ENCODE measurements at places on chromosomes 7 and 10. TPM values are rescaled to one million over a fixed set of nuclear protein-coding genes. Genes with fewer than 3 reads are reported as not detected.

DNA sequence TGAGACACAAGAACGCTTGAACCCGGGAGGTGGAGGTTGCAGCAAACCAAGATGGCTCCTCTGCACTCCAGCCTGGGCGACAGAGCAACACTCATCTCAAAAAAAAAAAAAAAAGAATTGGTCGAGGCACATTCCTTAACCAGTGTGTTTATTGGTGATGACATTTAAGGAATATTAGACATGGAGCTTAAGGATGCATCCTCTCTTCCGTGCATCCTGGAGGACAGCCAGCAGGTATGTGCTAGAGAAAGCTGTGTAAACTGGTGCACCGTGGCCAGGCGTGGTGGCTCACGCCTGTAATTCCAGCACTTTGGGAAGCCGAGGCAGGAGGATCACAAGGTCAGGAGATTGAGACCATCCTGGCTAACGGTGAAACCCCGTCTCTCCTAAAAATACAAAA, 11.8 kb downstream of the ZKSCAN1 start:
- peaks cover 79% of the 10 kb centered on the region for H3K36me3 ChIP-seq
- no peak for DNase-seq
- no peaks in the 10 kb centered on the region for H3K27me3 ChIP-seq
- no peaks in the 10 kb centered on the region for H3K4me1 ChIP-seq
- H3K4me3 ChIP-seq = no peak overlapping the region

- DNase-seq = no peak
- H3K27me3 ChIP-seq = no peaks in the 10 kb centered on the region
- H3K27ac ChIP-seq = no peak overlapping the region
- H3K36me3 ChIP-seq = no peaks in the 10 kb centered on the region
Observed at GRCh38 chr10:17427666-17428350, 26.6 kb downstream of the ST8SIA6 start.

DNA sequence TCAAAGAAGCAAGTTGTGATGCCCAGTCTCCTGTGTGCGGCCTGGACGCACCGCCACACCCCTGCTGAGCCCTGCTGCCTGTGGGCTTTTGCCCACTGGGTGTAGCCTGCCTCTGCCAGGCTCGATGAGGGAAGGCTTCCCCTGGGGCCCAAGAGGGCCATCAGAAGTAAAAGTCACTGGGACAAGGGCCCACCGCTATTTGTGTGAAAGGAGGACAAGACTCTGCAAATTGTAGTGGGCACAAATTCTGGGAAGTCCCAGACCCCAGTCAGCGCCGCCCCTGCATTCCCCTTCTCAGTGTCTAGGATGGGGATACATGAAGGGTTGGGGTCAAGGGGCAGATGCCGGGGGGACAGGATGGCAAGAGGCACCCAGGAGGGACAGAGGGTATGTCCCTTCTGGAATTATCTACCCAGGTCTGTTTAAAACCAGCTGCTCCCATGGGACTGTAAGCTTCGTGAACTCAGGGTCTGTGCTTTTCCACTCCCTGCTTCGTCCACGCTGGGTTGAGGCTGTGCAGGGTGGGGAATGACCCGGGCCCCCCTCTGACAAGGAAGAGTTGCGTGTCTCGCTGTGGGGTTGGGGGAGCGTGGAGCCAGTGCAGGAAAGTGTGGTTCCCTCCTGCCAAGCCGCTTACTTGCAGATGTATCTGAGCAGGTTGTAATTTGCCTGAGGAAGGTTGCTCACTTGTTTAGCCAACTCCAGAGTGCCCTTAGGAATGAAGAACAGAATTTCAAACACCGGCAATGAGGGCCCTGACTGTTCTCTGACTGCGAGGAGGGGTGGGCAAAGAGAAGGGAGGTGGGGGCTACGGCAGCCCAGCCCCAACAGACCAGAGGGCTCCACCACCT, 147.2 kb downstream of the MAPK8 start:
- DNase-seq = no peak
- peaks cover 27% of the 10 kb centered on the region for H3K4me1 ChIP-seq
- no peak overlapping the region for H3K27ac ChIP-seq

Gene SGCE
- polyA plus RNA-seq = 76.8 TPM

DNA sequence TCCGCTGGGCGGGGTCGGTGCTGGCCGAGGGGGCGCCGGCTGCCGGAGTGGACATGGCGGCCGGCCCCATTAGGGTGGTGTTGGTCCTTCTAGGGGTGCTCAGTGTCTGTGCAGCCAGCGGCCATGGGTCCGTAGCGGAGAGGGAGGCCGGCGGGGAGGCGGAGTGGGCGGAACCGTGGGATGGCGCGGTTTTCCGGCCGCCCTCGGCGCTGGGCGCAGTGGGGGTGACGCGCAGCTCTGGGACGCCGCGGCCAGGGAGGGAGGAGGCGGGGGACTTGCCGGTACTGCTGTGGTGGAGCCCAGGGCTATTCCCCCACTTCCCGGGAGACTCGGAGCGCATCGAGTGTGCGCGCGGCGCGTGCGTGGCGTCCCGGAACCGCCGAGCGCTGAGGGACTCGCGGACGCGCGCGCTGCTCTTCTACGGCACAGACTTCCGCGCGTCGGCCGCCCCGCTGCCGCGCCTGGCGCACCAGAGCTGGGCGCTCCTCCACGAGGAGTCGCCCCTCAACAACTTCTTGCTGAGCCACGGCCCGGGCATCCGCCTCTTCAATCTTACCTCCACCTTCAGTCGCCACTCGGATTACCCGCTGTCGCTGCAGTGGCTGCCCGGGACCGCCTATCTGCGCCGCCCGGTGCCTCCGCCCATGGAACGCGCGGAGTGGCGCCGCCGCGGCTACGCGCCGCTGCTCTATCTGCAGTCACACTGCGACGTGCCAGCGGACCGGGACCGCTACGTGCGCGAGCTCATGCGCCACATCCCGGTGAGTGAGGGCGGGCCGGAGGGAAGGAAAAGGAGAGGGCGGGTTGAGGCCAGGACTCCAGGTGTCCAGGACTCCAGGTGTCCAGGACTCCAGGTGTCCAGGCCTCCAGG, 9.3 kb upstream of the CHCHD1 start:
- DNase-seq = peak; percentile 77
- peaks cover 25% of the 10 kb centered on the region for H3K4me1 ChIP-seq
- peak overlapping the region; percentile 80 for H3K4me3 ChIP-seq
- peaks cover 59% of the 10 kb centered on the region for H3K36me3 ChIP-seq
- peak overlapping the region; percentile 97 for H3K27ac ChIP-seq

DNA sequence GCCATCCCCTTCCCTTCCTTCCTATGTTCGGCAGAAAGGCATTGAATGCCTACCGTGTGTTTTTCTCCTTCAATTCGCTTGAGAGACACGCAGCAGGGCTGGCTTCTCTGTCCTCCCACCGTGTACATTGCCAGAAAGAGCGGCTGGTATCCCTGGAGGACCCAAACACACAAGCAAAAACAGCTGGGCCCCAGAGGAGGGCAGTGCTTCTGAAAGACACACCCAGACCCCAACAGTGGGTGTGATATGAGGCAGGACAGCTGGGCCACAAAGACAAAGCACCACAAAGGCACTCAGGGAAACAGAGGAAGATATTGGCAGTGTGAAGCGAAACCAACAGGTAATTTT, 133.1 kb upstream of the SH2B2 start:
- no peak overlapping the region for H3K4me3 ChIP-seq
- H3K27ac ChIP-seq = no peak overlapping the region
- peaks cover 23% of the 10 kb centered on the region for H3K36me3 ChIP-seq
- peaks cover 16% of the 10 kb centered on the region for H3K4me1 ChIP-seq
- no peaks in the 10 kb centered on the region for H3K27me3 ChIP-seq

Gene CCZ1B
- 102 TPM for polyA plus RNA-seq

- peaks cover 56% of the 10 kb centered on the region for H3K4me1 ChIP-seq
- DNase-seq = no peak
- no peak overlapping the region for H3K4me3 ChIP-seq
- H3K36me3 ChIP-seq = peaks cover 13% of the 10 kb centered on the region
Observed at GRCh38 chr7:73433924-73434700, 534 bp downstream of the FZD9 start.

DNA sequence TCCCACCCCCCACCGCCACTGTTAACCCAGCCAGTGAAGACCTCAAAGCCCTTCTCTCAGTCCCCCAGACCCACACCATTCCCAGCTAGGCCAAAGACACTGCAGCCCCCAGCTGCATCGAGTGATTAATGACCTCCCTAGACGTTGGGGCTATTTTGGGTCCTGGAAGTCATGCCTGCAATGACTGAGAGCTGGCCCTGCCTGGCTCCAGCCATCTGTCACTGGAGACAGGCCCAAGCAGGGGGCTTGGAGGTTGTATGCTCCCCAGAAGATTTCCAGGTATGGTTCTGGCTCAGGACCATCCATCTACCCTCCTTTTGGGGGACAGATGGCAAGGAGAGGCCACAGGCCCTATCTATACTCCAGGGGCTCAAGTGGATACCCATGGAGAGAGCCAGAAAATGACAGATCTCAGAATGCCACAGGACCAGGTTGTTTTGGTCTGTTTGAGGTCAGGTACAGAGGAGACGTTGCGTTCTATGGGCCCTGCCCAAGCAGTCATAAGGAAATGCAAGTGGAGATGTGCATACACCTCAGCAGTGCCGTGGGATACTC, 5.1 kb downstream of the KCNIP2 start:
- no peak overlapping the region for H3K27ac ChIP-seq
- H3K27me3 ChIP-seq = no peaks in the 10 kb centered on the region
- H3K4me3 ChIP-seq = no peak overlapping the region
- DNase-seq = no peak

DNA sequence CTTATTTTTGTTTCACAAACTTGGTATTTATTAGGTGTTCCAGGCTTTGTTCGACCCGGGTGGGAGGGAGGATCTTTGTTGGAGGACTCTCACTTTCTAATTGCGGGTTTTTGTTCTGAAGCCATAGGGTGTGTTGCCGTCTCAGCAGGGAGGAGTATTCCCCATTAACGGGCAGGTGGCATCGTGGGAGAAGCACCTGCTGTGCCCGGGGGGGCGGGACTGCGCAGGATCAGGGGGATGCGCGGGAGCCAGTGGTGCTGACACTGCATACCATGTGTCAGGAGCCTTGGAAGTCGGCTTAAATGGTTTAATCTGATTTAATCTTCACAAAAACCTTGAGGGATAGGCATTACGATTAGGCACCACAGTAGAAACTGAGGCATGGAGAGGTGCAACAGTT, 113.0 kb downstream of the MGMT start:
- H3K4me1 ChIP-seq = no peaks in the 10 kb centered on the region
- DNase-seq = no peak
- no peaks in the 10 kb centered on the region for H3K27me3 ChIP-seq

DNA sequence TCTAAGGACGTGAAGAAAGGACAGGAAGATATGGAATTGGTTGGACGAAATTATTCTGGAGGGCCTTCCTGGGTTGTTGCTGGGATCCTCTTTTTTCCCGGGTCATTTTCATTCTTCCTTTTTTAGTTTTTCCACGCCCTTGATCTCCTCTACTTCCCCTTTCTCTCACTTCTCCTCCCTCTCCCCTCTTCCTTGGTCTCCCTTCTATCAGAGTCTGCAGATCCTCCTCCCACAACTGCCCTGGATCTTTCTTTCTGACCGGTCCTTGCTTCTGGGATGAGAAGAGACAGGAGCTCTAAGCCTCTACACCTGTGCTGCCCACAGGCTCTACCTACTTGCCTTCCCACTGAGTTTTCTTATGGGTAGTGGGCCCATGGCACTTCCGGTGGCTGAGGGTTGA, 103.7 kb upstream of the RELN start:
- no peaks in the 10 kb centered on the region for H3K4me1 ChIP-seq
- H3K27me3 ChIP-seq = no peaks in the 10 kb centered on the region
- no peak for DNase-seq
- no peak overlapping the region for H3K27ac ChIP-seq

DNA sequence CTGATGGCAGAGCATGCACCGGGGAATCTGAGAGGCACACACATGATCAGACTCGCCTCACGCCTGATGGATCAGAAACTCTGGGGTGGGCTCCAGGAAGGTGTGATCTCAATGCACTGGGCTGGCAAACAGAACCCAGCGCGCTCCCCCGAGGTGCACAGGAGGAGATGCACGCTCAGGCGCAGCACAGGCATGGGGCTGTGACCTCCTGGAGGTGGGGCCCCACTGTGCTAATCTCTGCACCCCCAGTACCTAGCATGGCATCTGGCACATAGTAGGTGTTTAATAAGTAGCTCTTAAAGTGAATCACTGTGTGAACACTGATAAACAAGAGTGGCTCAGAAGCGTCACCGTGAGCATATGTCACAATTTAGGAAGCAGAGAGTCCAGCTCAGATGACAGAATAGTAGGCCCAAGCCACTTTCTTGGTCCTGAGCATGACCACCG, 57.9 kb downstream of the PROSER2 start:
- H3K4me3 ChIP-seq = no peak overlapping the region
- no peak for DNase-seq
- H3K4me1 ChIP-seq = peaks cover 13% of the 10 kb centered on the region
- H3K27me3 ChIP-seq = no peaks in the 10 kb centered on the region

DNA sequence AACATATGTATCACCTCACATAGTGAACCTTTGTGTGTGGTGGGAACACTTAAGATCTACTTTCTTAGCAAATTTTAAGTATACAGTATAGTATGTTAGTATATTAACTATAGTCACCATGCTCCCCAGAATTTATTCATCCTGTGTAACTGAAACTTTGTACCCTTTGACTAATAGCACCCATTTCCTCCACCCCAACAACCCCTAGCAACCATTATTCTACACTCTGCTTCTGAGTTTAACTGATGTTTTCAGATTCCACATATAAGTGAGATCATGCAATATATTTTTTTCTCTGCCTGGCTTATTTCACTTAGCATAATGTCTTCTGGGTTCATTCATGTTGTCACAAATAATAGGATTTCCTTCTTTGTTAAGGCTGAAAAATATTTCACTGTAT, 6.9 kb upstream of the VWDE start:
- DNase-seq = no peak
- no peak overlapping the region for H3K27ac ChIP-seq
- H3K4me3 ChIP-seq = no peak overlapping the region
- no peaks in the 10 kb centered on the region for H3K27me3 ChIP-seq

DNA sequence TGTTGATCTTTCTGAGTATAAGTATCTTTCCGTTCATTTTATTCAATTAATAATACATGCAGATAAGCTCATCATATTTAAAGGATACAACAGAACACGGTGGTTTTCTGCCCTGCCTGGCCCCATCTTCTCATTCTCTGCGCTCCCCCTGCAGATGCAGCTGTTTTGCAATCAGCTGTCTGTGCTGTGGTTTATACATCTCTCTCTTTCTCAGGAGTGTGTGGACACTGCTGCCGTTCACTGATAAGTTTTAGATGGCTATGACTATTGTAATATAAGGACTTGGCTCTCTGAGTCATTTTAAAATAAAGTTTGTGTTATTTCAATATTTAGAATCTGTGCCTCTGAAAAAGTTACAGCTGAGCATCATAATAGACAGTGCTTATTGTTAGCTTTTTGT, 54.5 kb downstream of the CUL1 start:
- H3K4me3 ChIP-seq = no peak overlapping the region
- H3K27ac ChIP-seq = no peak overlapping the region
- H3K36me3 ChIP-seq = peaks cover 6% of the 10 kb centered on the region
- no peak for DNase-seq
- no peaks in the 10 kb centered on the region for H3K4me1 ChIP-seq

GRCh38 chr7:98423043-98423442, 22.2 kb upstream of the BAIAP2L1 start:
- H3K27me3 ChIP-seq = no peaks in the 10 kb centered on the region
- H3K27ac ChIP-seq = no peak overlapping the region
- no peaks in the 10 kb centered on the region for H3K36me3 ChIP-seq
- H3K4me1 ChIP-seq = peaks cover 4% of the 10 kb centered on the region
- H3K4me3 ChIP-seq = no peak overlapping the region
- no peak for DNase-seq

Data from spinal cord (tissue), 10 donors.